ENCODE measurements at places on chromosomes 3 and 15. TPM values are rescaled to one million over a fixed set of nuclear protein-coding genes. Genes with fewer than 3 reads are reported as not detected.
A peak's percentile ranks its signal among the peaks of the same experiment; 100 is the strongest.

GRCh38 chr3:14137445-14137844 lies 12.6 kb downstream of the TMEM43 start:
- H3K4me1 ChIP-seq: peaks cover 26% of the 10 kb centered on the region
- H3K4me3 ChIP-seq: no peak overlapping the region
- no peak for DNase-seq
- no peak overlapping the region for H3K27ac ChIP-seq
- H3K27me3 ChIP-seq: no peaks in the 10 kb centered on the region

DNA sequence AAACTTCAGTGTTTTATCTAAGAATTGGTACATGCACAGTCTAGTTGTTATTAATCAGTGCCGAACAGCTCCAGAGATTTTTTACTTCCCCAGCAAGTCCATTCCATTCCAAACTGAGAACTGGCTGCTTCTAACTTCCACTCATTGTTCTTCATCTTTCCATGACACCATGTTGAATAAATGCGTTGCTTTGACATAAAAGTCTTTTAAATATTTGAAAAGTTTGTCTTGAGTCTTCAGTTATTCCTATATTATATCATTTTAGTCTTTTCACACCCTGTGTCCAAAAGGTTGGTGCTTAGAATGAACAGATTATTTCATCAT lies 65.4 kb downstream of the CMSS1 start:
- H3K27me3 ChIP-seq: no peaks in the 10 kb centered on the region
- H3K4me3 ChIP-seq: no peak overlapping the region
- H3K36me3 ChIP-seq: peaks cover 4% of the 10 kb centered on the region
- peaks cover 17% of the 10 kb centered on the region for H3K4me1 ChIP-seq

DNA sequence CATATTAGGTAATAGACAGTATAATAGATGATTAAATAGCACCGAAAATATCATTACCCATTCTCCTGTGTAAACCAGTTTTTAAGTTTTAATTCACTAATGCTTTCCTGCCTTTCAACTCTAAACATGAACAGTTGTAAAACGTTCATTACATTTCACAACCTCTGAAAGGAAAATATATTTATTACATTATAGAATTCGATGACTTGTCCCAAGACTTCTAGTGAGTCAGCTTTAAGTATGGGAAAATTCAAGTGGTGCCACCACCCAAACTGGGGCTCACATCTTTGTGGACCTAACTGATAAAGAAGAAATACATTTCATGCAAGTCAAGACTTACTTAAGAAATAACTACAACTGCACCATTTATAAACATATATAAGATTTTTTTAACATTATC lies 2.0 kb downstream of the TRIM59 start:
- no peak overlapping the region for H3K27ac ChIP-seq
- no peak for DNase-seq
- peaks cover 29% of the 10 kb centered on the region for H3K36me3 ChIP-seq
- no peaks in the 10 kb centered on the region for H3K27me3 ChIP-seq

GRCh38 chr15:62935300-62936081 lies 107.1 kb upstream of the TPM1 start:
- no peak overlapping the region for H3K4me3 ChIP-seq
- H3K27ac ChIP-seq: no peak overlapping the region
- no peak for DNase-seq
- H3K36me3 ChIP-seq: no peaks in the 10 kb centered on the region
- peaks cover 11% of the 10 kb centered on the region for H3K4me1 ChIP-seq

- H3K27me3 ChIP-seq: peaks cover 15% of the 10 kb centered on the region
- H3K27ac ChIP-seq: no peak overlapping the region
- H3K4me3 ChIP-seq: no peak overlapping the region
- H3K4me1 ChIP-seq: no peaks in the 10 kb centered on the region
Observed at GRCh38 chr15:70374096-70374495, 276.4 kb upstream of the TLE3 start.

DNA sequence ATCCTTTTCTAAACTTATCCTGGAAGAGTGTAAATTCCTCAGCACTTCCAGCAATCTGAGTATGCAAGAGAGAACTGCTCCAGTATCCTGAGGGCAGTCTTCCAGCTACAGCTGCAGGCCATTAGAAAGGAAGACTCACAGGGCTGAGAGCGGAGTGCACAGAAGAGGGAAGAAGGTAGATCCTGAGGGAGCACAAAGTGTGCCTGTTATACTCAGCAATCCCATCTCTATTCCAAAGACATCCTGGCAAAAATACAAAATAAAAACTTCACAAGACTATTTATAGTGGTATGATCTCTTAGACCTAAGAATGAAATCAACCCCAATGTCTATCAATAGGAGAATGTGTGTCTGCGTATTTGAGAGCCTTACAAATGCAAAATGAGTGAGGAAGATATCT lies 292.0 kb downstream of the ZIC1 start:
- no peak overlapping the region for H3K27ac ChIP-seq
- no peak overlapping the region for H3K4me3 ChIP-seq
- no peaks in the 10 kb centered on the region for H3K36me3 ChIP-seq
- DNase-seq: no peak
- H3K4me1 ChIP-seq: no peaks in the 10 kb centered on the region

DNA sequence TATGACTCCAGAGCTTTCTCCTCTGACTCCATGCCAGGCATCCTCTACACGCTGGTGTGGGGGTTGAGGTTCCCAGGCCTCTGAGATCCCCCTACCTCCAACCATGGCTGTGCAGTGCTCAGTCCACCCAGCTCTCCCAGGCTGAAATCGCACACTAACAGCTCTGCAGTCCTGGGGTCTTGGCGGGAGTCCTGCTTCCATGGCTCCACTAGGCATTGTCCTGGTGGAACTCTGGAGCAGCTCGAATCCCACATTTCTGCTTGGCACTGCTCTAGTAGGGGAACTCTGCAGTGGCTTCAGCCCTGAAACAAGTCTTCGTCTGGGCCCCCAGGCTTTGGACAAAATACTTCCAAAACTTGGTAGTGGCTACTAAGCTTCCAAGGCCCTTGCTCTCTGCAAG lies 50.7 kb downstream of the ROPN1B start:
- no peaks in the 10 kb centered on the region for H3K27me3 ChIP-seq
- H3K4me3 ChIP-seq: no peak overlapping the region
- no peaks in the 10 kb centered on the region for H3K4me1 ChIP-seq
- DNase-seq: no peak

GRCh38 chr15:74460298-74460697 lies 662 bp downstream of the UBL7 start:
- peaks cover 48% of the 10 kb centered on the region for H3K4me1 ChIP-seq
- H3K27me3 ChIP-seq: no peaks in the 10 kb centered on the region
- peaks cover 24% of the 10 kb centered on the region for H3K36me3 ChIP-seq
- no peak for DNase-seq
- H3K27ac ChIP-seq: peak overlapping the region; percentile 99

GRCh38 chr3:115099986-115100571 lies 47.0 kb downstream of the ZBTB20 start:
- peaks cover 9% of the 10 kb centered on the region for H3K36me3 ChIP-seq
- H3K27me3 ChIP-seq: no peaks in the 10 kb centered on the region

GRCh38 chr15:100715571-100716455 lies 113.4 kb downstream of the ASB7 start:
- H3K27me3 ChIP-seq: peaks cover 10% of the 10 kb centered on the region
- H3K36me3 ChIP-seq: no peaks in the 10 kb centered on the region
- no peak overlapping the region for H3K4me3 ChIP-seq
- H3K4me1 ChIP-seq: no peaks in the 10 kb centered on the region
- no peak for DNase-seq

GRCh38 chr3:180383332-180384020 lies 218.5 kb upstream of the TTC14 start:
- H3K4me1 ChIP-seq: no peaks in the 10 kb centered on the region
- H3K4me3 ChIP-seq: no peak overlapping the region
- H3K27me3 ChIP-seq: no peaks in the 10 kb centered on the region
- no peak for DNase-seq
- H3K36me3 ChIP-seq: no peaks in the 10 kb centered on the region

GRCh38 chr15:47364230-47365141 lies 352.8 kb upstream of the SEMA6D start:
- no peak overlapping the region for H3K27ac ChIP-seq
- H3K36me3 ChIP-seq: no peaks in the 10 kb centered on the region
- no peak for DNase-seq
- no peak overlapping the region for H3K4me3 ChIP-seq
- no peaks in the 10 kb centered on the region for H3K4me1 ChIP-seq
- H3K27me3 ChIP-seq: no peaks in the 10 kb centered on the region

- H3K4me3 ChIP-seq: peak overlapping the region; percentile 88
- DNase-seq: peak; percentile 60
- H3K27ac ChIP-seq: peak overlapping the region; percentile 92
- H3K27me3 ChIP-seq: no peaks in the 10 kb centered on the region
- H3K36me3 ChIP-seq: peaks cover 45% of the 10 kb centered on the region
Observed at GRCh38 chr3:141402476-141403171, 34.3 kb downstream of the ZBTB38 start.

GRCh38 chr3:32470362-32470761 lies 32.3 kb downstream of the CMTM6 start:
- no peak for DNase-seq
- H3K27me3 ChIP-seq: no peaks in the 10 kb centered on the region
- peak overlapping the region; percentile 77 for H3K27ac ChIP-seq

- peaks cover 25% of the 10 kb centered on the region for H3K4me1 ChIP-seq
- H3K27ac ChIP-seq: peak within 1 kb of the TSS; percentile 16
- H3K36me3 ChIP-seq: peaks cover 30% of the 10 kb centered on the region
Observed at GRCh38 chr3:147409143-147410115, at the start of gene ZIC1. TSS of gene ZIC1 (plus strand) at chr3:147409365. CDS start at chr3:147410113, 748 bp downstream.

- H3K4me1 ChIP-seq: no peaks in the 10 kb centered on the region
- H3K27me3 ChIP-seq: no peaks in the 10 kb centered on the region
- DNase-seq: no peak
- H3K36me3 ChIP-seq: peaks cover 13% of the 10 kb centered on the region
- H3K27ac ChIP-seq: no peak overlapping the region
Observed at GRCh38 chr3:119662604-119663373, 2.4 kb upstream of the POPDC2 start.

- H3K36me3 ChIP-seq: peaks cover 2% of the 10 kb centered on the region
- H3K27me3 ChIP-seq: peaks cover 69% of the 10 kb centered on the region
- DNase-seq: no peak
- no peak overlapping the region for H3K27ac ChIP-seq
- H3K4me1 ChIP-seq: peaks cover 50% of the 10 kb centered on the region
Observed at GRCh38 chr15:76342382-76343201, 6.0 kb downstream of the ISL2 start.

DNA sequence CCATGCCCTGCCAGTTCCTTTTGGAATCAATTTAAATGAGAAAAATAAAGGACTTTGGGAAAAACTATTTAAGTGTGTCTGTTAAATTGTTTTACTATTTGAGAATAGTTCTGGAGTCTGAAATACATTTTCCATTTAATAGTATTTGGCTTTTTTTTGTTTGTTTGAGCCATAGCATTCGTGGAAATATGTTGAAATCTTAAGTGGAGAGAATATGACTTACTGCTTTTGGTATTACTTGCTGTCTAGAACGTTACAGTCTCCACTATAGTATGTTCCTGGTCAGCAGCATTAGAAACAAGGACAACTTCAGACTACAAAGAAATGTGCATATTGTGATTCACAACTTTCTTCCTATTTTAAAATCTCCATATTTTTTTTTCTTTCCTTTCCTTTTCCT lies 179.4 kb downstream of the GHSR start:
- no peak overlapping the region for H3K27ac ChIP-seq
- no peak for DNase-seq
- H3K4me3 ChIP-seq: no peak overlapping the region
- H3K4me1 ChIP-seq: no peaks in the 10 kb centered on the region
- no peaks in the 10 kb centered on the region for H3K27me3 ChIP-seq

- H3K27me3 ChIP-seq: peaks cover 17% of the 10 kb centered on the region
- no peak overlapping the region for H3K27ac ChIP-seq
- peaks cover 7% of the 10 kb centered on the region for H3K4me1 ChIP-seq
- no peak for DNase-seq
- H3K36me3 ChIP-seq: no peaks in the 10 kb centered on the region
Observed at GRCh38 chr3:188974856-188975599, 196.7 kb upstream of the TPRG1 start.

DNA sequence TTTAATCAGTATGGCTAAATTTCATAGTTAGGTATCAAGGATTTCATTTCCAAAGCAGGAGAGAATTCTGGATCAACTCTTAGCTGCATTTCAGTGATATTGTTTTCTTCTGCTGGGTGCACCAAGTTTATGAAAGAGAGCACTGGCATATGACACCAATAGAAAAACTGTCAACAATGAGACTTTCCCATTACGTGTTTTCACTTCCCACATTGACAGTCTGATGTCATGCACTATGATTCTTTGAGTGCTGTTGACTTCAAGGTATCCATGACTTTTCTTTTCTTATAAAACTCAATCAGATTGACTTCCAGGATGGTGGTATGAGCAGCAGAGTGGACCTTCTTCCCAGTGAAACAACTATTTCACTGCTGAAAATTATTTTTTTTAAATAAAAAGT lies 476.1 kb downstream of the EDEM1 start:
- no peak overlapping the region for H3K4me3 ChIP-seq
- H3K27ac ChIP-seq: no peak overlapping the region
- DNase-seq: no peak
- H3K27me3 ChIP-seq: no peaks in the 10 kb centered on the region
- H3K4me1 ChIP-seq: no peaks in the 10 kb centered on the region

DNA sequence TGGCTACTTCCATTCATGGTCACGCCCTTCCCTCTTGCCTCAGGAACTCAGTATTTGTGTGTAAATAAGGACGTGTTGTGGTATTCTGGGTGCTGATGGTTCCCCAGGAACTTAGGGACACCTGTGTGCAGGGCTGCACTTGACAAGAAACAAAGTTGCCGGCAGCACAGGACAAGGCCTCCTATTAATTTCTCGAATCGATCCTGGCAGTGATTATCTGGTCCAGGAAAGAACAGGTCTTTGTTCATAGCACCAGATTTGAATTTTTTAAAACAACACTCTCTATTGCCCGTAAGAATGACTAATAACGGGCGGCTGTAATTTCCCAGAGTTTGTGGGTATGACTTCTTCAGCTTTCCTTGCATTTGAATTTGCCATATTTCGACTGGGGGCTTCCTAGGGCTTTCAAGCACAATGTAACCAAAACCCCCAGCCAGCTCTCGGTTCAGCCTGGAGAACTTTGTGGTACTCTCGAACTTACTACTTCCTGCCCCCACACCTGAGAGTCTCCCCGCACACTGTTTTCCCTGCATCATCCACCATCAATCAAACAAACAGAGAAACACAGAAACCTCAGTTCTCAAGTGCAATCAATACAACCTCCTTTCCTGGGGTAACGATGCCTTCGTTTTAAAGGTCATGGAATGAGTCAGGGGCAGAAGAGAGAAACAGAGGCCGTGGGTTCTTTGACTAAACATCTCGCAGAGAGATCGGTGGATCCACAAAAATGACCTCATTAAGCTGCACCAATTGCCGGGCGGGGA lies 241.7 kb upstream of the ICE2 start:
- H3K4me1 ChIP-seq: peaks cover 64% of the 10 kb centered on the region
- H3K27me3 ChIP-seq: no peaks in the 10 kb centered on the region
- peaks cover 4% of the 10 kb centered on the region for H3K36me3 ChIP-seq
- peak overlapping the region; percentile 95 for H3K27ac ChIP-seq
- peak overlapping the region; percentile 65 for H3K4me3 ChIP-seq

- peaks cover 12% of the 10 kb centered on the region for H3K36me3 ChIP-seq
- peak; percentile 72 for DNase-seq
- H3K27ac ChIP-seq: peak overlapping the region; percentile 81
- H3K27me3 ChIP-seq: no peaks in the 10 kb centered on the region
Observed at GRCh38 chr15:34366271-34367065, 528 bp downstream of the LPCAT4 start.

GRCh38 chr3:9143184-9143583 lies 106.3 kb downstream of the SRGAP3 start:
- H3K4me3 ChIP-seq: no peak overlapping the region
- peaks cover 4% of the 10 kb centered on the region for H3K27me3 ChIP-seq
- H3K27ac ChIP-seq: no peak overlapping the region
- no peaks in the 10 kb centered on the region for H3K36me3 ChIP-seq

The TRNT1 gene
- total RNA-seq: 51.5 TPM

The MYZAP gene
- 0.55 TPM for total RNA-seq

The CXCR6 gene
- total RNA-seq: 4.0 TPM

The SLC35G2 gene
- 2.1 TPM for total RNA-seq

The CDHR4 gene
- 0.22 TPM for total RNA-seq

The UBE3A gene
- 89.0 TPM for total RNA-seq

The CCK gene
- not detected for total RNA-seq

The CRYGS gene
- 2.7 TPM for total RNA-seq
